Heart right ventricle (tissue), 16 donors: ENCODE measurements at places on chromosomes 7 and 10.

- no peak for DNase-seq
Observed at GRCh38 chr10:112698133-112698817, 251.3 kb downstream of the VTI1A start.

DNA sequence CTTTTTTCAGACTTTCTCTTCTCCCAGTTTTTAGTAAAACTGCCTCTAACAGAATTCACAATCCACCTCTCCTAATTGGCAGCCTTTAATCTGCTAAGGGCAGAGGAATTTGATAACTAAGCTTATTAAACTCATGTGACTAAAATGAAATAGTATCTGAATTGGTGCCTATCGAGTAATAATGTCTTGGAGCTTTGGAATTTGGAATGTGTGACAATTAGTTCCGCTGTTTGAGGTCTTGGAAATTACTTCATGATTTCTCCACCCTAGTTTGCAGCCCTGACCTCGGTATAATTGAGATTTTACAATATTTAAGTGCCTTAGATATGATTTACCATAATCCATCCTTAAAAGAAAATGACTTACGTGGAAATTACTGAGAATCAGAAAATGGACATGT is 190.4 kb upstream of the NEBL start:
- DNase-seq, result no peak

GRCh38 chr7:117347962-117348672 is 25.3 kb upstream of the WNT2 start:
- DNase-seq, result no peak

GRCh38 chr10:80713398-80713928 is 175.8 kb downstream of the SH2D4B start:
- no peak for DNase-seq
